ENCODE measurements at places on chromosomes 4 and X.

DNA sequence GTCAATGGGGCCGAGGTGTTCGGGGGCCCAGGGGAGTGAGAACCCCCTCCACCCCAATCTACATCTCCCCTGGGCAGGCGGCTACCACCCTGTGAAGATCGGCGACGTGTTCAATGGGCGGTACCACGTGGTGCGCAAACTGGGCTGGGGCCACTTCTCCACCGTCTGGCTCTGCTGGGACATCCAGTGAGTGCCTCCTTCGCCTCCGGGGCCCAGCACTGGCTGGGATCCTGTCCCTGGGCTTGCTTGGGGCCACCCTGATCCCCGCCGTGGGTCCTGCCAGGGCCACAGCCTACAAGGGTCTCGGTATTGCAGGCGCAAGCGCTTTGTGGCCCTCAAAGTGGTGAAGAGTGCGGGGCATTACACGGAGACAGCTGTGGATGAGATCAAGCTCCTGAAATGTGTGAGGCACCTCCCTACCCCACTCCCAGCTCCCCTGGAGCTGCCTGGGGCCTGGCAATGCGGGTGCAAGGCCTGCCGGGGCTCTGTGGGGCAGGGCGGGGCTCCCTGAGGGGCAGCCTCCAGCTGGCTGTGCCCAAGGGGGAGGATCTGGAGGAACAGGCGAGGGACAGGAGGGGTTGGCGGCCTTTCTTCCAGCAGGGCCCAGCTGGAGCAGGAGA is 697 bp downstream of the SRPK3 start:
- DNase-seq = no peak

GRCh38 chrX:94216738-94217137 is 542.7 kb downstream of the FAM133A start:
- no peak for DNase-seq

GRCh38 chrX:154738011-154738738 is 12.7 kb downstream of the GAB3 start:
- no peak for DNase-seq

- DNase-seq = peak; percentile 13
Measured at GRCh38 chrX:41234962-41235361, 99.0 kb upstream of the DDX3X start.

GRCh38 chrX:11321986-11322385 is 28.8 kb downstream of the AMELX start:
- DNase-seq = no peak

DNA sequence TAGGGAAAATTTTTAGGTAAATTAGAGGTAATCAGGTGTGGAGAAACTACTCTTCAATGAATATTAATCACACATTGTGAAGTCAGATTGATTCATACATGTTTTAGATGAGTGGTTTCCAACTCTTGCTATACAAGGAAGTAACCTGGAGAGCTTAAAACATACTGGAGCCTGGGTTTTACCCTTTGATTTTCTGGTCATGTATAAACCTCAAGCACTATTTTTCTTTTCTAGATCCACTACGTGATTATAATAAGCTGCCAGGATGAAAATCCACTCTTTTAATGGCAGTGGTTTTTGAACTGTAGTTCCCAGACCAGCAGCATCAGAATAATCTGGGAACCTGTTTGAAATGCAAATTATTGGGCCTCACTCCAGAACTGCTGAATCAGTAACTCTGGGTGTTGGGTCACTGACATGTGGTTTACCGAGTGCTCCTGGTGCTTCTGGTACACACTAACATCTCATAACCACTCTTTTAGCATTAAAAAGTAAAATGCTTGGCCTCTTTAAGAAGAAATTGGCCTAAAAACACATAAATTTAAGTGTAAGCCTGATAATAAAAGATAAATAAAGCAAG is 63.4 kb downstream of the DCAF12L1 start:
- DNase-seq = no peak

DNA sequence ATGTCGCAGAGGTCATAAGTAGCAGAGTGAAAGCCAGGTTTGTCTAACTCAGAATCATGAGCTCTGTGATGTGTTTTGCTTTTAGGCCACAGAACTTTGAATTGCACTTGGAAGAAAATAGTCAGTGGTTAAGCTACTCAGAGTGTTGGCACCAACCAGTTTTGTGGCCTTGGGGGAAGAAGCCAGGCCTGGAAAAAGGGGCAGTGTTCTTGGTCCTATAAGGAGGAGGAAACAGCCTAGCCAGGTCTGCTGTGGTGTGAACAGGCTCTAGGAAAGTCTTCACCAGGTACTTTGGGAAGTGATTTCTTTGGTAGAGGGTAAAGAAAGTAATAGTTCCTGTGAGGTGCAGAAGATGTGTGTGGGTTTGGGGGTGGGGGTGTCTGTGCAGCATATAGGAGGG is 49.2 kb downstream of the FHIP1A start:
- no peak for DNase-seq

GRCh38 chrX:28675173-28675572 is 87.9 kb downstream of the IL1RAPL1 start:
- no peak for DNase-seq

DNA sequence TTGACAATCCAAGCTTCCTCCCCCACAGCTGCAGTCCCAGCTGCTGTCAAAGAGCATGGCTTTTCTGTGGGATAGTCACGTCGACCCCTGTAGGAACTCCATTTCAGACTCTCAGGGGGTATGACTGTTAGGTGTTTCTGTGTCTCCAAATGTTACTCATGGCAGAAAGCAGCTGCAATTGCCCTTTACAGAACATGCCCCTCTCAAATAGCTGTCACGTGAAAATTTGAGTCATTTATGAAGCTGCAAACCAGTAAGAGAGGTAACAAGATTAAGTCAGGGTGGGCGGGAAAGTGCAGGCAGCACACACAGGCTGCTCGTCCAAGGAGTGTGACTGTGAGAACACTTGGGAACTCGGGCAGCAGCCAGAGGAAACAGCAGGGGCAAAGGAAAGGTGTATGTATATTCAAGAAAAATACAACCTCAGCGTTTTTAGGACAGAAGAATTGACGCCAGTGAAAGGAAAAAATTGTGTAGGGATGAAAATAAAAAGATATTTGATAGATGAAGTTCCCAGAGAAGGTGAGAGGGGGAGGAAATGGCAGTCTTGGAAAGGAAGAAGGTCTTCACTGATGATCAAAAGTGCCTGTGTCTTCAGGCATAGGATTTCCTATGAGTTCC is 66.5 kb upstream of the TMEM184C start:
- peak; percentile 57 for DNase-seq

- no peak for DNase-seq
Measured at GRCh38 chrX:50769389-50770063, 44.5 kb downstream of the SHROOM4 start.

DNA sequence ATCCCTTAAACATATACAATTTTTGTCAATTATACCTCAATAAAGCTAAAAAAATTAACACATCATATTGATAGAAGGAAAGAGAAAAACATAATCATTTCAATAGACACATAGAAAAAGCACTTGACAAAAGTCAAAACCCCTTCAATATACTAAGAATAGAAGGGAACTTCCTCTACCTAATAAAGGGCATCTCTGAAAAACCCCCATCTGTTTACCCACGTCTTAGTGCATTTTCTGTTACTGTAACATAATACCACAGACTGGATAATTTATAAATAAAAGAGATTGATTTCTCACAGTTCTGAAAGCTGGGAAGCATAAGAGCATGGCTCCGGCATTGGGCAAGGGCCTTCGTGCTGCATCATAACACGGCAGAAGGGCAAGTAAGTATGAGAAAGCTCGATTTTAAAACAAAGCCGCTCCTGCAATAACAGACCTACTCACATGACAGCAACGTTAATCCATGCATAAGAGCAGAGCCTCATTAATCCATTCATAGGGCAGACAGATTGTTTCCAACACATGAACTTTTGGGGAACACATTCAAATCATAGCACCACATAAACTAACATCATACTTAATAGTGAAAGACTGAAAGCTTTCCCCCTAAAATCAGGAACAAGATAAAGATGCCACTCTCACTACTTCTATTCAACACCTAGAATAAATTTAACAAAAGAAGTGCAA is 15.7 kb downstream of the STEEP1 start:
- DNase-seq = no peak

- no peak for DNase-seq
Measured at GRCh38 chr4:89871211-89871610, 23.4 kb upstream of the MMRN1 start.

GRCh38 chr4:155376387-155377268 is at the start of gene MAP9:
Gene MAP9, minus strand, starts transcription at chr4:155376965. Its CDS starts 1,115 bp downstream, at chr4:155375850.
- peak; percentile 91 for DNase-seq

DNA sequence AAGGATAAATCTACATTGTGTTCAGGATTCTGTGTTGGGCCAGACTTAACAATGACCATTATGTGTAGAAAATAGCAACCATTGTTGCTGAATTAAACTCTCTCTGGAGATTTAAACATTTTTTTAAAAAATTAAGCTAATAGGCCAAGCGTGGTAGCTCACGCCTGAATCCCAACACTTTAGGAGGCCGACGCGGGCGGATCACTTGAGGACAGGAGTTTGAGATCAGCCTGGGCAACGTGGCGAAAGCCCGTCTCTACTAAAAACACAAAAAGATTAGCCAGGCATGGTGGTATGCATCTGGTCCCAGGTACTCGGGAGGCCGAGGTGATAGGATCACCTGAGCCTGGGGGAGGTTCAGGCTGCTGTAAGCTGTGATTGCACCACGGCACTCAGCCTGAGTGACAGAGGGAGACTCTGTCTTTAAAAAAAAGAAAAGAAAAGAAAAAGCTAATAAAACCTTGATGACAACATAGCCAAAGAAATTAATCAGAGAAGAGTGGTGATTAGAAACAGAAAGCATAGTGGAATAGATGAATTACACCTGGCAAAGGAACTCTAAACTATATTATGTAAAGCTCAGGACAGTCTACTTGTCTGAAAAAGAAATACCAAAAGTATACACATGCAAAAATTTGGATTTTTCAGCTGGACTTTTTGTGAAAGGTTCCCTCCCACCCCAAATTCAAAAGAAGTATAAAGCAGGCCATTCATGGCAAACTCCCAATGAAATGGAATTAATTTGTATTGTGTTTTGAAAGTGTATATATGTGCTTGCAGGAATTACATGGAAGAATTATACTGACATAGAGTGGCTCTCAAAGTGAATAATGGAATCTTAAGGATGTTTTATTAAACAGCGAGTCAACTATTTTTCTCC is 21.9 kb downstream of the PLS3 start:
- DNase-seq = no peak

GRCh38 chrX:40816906-40817305 is 81.6 kb upstream of the MED14 start:
- DNase-seq = no peak

GRCh38 chr4:7425591-7426468 is 8.9 kb downstream of the PSAPL1 start:
- no peak for DNase-seq

GRCh38 chr4:168560184-168561180 is 63.6 kb downstream of the PALLD start:
- no peak for DNase-seq

GRCh38 chr4:82741188-82741587 is 57.4 kb downstream of the SCD5 start:
- DNase-seq = no peak

DNA sequence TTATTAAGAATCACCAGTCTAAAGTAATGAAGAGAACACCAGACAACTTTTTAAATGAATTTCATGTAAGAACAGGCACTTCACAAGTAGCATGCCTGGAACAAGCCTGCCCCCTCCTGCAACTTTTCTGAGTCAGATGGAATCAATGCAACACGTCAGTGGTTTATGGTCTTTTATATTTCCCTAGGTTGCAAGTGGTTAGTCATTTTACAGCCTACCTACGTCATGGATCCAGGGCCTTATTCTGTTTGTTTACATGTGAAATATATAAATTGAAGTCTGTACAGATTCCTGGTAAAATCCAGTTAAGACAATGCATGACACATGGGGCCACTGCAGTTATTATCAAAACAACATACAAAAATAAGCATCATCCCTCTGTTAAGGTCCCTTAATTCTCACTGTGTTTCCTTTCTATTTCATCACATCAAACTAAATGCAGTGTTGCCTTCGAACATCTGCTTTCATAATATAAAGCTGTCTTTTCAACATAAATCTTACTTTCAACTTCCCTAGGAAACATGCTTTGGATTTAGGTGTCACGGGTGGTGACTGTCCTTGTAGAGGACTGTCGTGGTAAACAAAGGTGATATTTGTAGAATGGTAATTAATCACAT is 309.3 kb downstream of the FRMPD4 start:
- DNase-seq = no peak
